ENCODE measurements at places on chromosomes 3 and 15.

DNA sequence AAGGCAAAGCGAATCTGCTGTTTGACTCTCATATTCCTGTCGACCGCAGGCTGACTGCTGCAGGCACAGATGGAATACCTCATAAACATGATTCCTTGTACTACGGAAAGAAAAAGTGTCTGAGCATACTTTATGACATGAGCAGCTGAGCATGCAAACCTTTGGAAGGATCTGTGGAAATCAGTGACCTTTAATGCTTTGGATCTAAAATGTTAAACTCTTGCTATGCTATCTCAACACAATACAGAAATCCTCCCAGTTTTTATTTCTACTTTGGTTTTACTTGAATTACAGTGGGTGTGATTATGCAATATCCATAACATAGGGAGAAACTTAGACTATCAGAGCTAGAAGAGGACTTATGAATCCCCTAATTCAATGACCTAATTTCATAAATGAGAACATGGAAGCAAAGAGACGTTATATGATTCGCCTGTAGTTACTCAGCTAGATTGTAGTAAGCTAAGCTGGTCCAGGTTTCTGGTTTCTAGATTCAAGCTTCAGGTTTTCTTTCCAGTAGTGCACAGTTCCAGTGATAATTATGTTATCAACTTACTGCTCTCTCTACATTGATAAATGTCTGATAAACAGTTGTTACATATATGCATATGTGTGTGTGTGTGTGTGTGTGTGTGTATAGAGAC, 127.6 kb upstream of the GBE1 start:
- no peak for DNase-seq

GRCh38 chr15:27671819-27672437, 427.2 kb downstream of the OCA2 start:
- no peak for DNase-seq

DNA sequence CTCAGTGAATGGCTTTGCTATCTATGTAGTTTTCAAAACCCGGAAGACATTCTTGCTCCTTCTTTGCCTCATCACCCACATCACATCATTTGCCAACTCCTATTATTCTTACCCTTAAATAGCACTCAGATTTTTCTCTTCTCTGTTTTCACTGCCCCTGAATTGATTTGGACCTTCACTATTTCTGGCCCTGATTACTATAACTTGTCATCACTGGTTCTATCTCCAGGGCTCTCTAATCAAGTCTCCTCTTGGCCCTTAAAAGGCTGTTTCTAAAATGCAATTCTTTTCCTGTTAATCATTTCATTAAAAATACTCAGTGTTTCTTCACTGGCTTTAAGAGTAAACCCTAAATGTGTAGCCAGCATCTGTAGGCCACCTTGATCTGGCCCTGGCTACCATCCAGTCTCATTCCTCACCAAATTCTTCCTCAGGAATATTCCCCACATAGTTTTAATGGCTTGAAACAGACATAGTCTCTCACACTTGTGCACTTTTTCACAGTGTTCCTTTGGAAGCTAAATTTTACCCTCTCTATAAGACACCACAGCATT, 437.1 kb upstream of the CBLB start:
- no peak for DNase-seq

- DNase-seq, result no peak
These were observed 3.9 kb upstream of the ACAN start for GRCh38 chr15:88799341-88799740.

- no peak for DNase-seq
These were observed 8.6 kb upstream of the ZNF621 start for GRCh38 chr3:40516201-40516600.

DNA sequence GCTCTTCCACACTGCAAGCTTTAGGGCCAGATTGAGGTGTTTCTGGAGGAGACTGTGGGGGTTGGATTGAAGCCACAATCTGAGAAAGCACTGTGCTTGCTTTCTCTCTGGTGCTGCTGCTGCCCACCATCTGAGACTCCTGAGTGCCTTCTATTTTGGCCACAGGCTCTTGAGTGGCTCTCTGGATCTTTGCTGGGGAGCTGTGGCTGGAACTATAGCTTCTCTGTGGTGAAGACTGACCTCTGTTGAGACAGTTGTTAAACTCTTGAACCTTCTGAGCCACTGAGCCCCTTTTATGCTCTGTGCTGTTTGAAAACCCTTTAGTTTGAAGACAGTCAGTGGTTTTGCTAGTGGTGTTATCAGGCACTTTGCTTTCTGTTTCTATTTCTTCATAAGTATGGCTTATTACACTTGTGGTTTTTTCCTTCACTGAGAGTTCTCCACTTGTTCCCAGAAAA, 108.7 kb upstream of the TSPAN3 start:
- no peak for DNase-seq

GRCh38 chr15:81043281-81043934, 42.7 kb downstream of the TLNRD1 start:
- no peak for DNase-seq

GRCh38 chr3:25053360-25053759, 374.7 kb upstream of the RARB start:
- no peak for DNase-seq

DNA sequence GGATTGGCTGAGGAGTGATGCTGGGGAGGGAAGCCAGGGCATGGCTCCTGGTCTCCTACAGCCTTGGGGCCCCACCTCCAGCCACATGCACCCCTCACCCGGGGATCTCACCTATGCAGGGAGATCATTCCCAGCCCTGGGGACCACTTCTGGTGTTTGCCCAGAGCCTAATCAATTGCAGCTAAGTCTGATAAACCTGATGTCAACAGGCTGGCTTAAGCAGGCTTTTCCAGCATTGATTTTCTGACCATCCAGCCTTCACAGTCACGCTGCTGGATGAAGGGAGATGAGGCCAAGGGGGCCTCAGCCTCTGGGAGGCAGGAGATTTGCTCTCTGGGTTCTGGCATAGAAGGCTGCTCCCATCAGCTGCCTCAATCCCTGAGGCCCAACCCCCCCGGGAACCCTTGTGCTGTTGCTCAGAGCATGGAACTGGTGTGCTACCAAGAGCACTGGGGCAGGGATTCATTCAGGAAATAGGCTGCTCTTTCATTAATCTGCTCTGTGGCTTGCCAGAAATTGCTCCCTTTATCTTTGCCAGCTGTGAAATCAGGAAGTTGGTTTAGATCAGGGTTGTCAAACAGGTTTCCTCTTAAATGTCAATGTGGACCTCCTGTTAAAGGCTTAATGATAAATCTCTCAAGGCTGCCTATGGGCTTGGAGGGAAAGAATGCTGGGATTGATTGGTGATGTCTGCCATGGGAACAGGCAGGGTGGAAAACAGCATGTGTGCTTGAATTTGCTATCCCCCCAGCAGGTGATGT, 19.0 kb downstream of the FAM3D start:
- no peak for DNase-seq

- no peak for DNase-seq
These were observed 22.7 kb downstream of the ZNF860 start for GRCh38 chr3:32004113-32004765.

DNA sequence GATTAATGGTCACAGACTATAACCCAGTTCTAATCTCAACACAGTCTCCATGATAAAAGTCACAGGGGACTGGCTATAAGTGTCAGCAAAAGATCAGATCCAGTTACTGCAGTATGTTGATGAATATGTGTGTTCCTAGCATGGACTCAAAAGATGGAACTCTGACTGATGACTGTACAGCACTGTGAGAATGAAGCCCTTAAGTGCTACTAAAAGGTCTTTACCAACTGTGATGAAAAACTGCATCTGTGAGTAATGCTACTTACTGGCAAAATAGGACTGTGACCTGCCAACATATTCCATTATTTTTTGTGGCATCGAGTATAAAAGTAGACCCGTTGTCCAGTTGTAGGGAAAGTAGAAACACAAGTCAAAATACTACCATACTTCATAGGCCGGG, 284.2 kb downstream of the ROBO2 start:
- DNase-seq, result no peak

DNA sequence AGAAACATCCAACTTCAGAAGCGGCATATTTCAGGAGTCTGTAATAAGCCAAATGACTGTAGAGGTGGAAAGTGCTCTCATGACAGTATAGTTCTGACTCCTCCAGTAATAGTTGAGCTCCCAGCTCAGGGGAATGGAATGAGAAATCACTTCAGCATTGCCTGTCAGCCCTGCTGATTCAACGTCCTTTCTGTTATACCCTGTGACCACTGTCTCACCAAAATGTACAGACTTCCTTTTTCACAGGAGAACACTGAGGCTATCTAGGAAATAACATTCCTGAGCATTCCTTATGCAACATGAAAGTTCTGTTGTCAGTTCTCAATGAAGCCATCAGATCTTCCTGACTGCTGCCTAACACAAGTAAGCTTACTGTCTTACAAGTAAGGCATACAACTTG, 284.5 kb upstream of the MME start:
- no peak for DNase-seq

- DNase-seq, result no peak
These were observed 115.0 kb upstream of the VEPH1 start for GRCh38 chr3:157618075-157618760.

GRCh38 chr3:53773611-53774368, 72.4 kb downstream of the CHDH start:
- no peak for DNase-seq

- no peak for DNase-seq
These were observed 51.0 kb upstream of the ARL8B start for GRCh38 chr3:5071061-5071460.

DNA sequence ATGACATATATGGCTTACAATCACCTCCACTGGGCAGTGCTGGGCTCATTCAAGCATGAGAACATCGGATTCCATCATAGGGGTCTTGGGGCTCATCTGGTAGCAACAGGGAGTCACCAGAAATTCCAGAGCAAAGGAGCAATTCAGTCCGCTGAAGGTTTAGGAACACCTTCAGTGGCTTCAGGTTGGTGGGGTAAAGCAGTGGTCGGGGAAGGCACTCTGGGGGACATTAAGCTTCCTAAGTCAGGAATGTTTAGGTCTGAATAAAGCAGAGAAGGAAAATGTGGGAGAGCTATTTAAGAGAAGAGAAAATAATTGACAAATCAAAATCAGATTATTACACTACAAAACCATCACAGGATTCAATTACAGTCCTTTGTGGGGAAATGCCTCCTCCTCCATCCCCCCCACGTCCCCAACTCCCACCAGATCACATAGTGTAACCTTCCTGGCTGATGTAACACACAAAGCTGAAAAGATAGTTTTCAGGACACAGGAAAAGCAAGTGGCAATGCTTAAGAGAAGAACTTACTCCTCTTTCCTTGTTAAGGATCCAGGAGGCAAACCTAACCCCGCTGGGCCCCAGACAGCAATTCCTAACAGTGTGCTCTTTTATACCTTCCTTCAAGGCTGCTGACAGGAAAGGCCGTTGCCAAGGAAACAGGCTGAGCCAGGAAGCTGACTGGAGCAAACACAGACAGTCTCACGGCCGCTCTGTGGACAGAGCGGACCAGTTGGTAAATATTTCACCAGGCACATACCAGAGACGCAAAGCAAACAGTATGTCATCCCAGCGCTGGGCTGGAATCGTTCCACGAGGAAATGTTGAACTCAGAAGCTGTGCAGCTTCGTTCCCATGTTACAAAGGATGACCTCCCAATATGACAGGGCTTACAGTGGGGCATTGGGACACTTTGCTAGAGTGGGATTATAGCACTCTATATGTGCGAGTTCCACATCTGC, 57.5 kb upstream of the LMCD1 start:
- no peak for DNase-seq

GRCh38 chr3:8413337-8413926, 88.2 kb upstream of the LMCD1 start:
- no peak for DNase-seq

- DNase-seq, result no peak
These were observed 204.0 kb downstream of the OSBPL10 start for GRCh38 chr3:31777092-31777491.

DNA sequence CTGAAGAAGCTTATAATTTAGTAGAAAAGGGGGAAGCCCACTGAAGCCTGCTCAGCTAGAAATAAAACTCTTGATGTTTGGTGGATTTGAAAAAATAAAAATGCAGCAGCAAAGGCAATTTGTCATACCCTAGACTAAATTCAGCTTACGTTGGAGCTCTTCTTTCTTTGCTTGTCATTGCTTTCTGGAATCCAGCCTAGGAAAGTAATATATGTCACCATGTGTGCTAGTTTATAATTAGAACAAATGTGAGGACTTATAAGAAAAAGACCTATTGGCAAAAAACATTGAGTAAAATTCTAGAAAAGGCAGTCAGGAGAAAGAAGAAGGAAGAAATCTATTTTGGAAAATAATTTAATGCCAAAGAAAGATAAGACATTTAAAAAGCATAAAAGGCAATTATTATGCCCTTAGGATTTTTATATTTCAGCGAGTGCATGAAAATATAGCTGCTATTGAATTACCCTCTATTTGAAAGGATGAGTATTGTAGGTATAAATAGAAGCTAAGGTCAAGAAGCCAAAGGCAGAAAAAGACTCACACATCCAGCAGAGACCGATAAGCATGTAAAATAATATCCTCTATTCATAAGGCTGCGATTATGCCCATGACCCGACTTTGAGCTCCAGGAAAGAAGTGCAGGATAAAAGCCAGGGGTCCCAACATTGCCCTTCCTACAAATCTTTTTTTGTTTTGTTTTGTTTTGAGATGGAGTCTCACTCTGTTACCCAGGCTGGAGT, 10.6 kb upstream of the BTBD1 start:
- DNase-seq, result no peak

DNA sequence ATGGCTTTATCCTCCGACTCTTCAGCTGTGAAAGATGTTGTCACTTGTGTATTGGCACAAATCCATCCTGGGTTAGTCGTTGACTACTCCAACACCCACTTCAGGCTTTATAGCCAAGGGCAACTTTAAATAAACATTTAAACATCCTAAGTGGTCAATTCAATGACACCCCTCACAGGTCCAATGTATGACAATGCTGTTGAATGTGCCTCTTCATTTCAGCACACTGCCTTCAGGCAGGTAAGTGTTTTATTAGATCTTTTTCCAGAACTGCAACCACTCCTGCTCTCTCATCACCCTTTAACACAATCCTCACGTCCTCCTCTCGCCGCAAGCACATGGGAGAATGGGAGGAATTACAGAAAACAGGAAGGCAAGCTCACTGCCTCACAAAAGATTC, 30.3 kb downstream of the IL12A start:
- no peak for DNase-seq

DNA sequence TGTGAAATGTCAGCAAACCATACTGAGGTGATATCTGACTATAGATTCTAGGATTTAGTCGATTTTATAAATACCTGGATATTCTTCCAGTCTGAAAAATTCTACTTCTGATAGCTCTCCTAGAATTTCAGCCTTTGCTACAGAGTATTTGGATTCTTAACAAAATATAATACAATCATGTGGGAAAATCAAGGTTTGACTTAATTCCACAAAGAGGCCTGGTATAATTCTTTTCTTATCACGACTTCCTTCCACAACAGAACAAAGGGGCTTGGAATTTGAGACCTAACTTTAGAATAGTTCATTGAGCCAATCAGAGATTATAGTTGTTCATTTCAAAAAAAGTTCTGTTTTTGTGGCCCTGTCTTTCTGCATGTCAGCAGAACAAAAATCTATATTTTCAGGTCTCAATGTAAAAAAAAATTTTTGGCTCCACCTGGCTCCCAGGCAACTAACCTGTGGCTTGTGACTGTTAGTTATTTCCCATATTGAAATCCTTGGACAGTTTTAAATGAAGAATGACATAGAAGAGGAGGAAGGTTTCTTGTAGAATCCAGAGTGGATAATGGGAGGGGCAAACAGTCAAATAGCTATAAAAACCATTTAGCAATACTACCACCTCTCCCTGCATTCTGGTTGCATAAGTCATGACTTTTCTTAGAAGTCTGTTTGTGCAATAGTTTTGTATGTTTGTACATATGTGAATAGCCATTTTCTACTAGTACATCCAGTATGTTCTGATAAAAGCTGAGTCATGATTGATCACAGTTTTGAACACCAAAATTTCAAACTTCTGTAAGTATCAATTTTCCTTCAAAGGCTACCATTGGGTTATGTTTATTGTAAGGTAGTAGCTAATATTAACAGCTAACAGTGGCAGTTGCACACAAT, 4.0 kb downstream of the TM4SF1 start:
- no peak for DNase-seq

Measured in CD4-positive, alpha-beta T cell treated with Interleukin-15 for 1 hour (primary cell).